CD4-positive, alpha-beta T cell treated with Interleukin-12 subunit alpha and Interleukin-12 subunit beta, for 1 hour (primary cell): ENCODE measurements at places on chromosomes 2 and 18.

- DNase-seq, result no peak
Observed at GRCh38 chr2:46847185-46847710, 68.4 kb downstream of the MCFD2 start.

DNA sequence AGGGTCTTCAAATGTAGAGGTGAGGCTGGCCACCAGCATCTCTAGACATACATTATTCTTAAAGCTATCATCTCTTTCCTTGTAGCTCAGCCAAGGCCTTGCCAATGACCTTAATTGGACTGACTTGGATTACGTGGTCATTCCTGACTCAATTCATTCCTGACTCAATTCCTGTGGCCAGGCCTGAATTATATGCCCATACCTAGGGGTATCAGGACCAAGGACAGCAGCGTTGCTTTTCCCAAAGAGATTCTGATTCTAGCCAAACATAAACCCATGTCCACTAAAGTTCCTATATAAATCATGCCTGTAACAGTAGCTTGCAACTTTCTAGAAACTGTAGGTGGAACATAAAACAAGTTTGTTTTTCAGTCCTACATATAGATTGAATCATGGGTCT lies 231.7 kb downstream of the ARL6IP6 start:
- DNase-seq, result no peak

- no peak for DNase-seq
Observed at GRCh38 chr18:31996007-31996406, 22.6 kb upstream of the RNF125 start.

DNA sequence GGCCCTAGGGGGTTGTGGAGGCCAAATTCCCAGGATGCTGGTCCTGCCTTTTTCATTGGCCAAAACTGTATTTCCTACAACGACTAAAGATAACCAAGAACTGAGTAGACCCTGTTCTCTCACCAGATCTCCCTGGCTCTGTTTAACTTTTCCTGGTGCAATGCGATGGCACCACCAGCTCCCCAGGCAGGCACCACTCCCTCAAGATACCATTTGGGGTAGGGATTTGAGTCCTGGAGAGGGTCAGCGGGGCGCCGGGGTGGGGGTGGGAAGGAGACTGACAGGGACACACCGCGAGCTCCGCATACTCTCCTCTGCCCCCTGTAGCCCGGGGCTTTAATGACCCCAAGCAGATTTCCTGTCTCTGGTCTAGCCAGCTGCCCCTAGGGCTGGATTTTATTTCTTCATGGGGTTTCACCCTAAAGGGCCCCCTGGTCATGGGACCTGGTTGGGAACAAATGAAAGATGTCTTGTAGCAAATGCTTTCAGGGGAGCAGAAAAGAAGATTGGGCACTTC lies 7.3 kb downstream of the SIX2 start:
- DNase-seq, result no peak

DNA sequence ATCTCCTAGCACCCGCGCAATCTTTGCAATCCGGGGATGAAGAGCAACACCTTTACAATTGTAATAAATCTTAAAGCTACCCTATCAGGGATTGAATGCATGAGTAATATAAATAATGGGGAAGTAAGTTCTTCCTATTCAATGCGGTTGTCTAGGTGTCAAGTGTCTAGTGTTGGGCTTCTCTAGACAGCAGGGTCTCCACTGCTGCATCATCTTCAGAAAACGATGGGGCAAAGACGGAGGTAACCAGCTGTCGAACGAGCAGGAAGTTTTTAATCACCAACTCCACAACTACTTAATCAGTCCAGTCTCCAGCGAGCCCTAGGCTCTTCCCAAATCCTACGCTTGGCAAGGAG lies 573 bp downstream of the STAM2 start:
- no peak for DNase-seq

- no peak for DNase-seq
Observed at GRCh38 chr2:217299590-217299989, 439.7 kb upstream of the TNP1 start.

GRCh38 chr18:43994381-43994780 lies 686.3 kb upstream of the SETBP1 start:
- DNase-seq, result no peak

DNA sequence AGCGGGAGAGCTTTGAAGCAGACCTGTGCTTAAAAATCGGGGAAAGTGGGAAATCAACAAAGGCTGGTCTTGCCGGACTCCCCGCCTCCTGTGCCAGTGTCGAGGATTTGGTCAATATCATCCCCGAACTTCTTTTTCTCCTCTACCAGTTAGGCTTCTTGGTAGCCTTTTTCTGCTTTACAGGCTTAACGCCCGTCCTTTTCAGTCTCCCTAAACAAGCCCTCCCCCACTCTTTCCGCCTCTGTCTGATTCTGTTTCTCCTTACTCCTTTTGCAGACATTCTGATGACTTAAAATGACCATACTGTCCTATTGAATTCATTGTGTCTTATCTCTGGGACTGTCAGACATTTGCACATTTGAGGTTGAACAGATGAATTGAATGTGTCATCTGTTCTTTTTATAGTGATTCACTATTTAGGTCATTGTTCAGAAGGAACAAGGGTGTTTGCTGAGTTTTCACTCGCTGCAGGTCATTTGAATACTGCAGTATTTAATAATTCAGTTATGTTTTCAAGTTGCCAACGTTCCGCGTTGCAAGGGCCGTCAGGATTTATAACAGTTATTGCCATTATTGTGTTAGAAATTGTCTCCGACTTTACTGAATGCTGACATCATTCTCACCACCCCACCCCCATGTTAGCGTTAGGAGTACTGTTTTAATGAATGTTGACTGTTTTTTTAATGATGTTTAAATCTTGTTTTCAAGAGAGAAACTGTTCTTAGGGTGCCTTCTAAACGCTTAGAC lies 1.1 kb downstream of the ITGAV start:
- DNase-seq, result peak; percentile 24

- DNase-seq, result no peak
Observed at GRCh38 chr2:238294046-238294392, 5.6 kb upstream of the PER2 start.

GRCh38 chr2:195594919-195595694 lies 61.9 kb upstream of the SLC39A10 start:
- DNase-seq, result no peak

DNA sequence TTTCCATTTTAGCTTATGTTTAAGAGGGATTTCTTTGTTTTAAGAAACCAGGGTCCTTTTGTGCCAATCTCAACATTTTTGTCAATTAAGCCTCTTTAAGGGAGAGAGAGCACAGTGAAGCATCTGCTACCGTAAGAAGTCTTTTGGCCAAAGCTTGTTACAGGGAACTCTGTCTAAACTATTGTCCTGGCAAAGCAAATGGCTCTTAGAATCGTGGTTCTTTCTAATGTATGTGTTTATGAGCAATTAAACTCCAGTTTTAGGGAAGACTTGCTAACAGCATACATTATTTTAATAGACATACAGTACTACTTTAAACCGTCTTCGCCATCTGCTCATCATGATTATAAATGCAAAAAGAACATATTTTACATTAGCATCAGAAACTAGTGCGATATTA lies 202.1 kb downstream of the CDCA7 start:
- no peak for DNase-seq

DNA sequence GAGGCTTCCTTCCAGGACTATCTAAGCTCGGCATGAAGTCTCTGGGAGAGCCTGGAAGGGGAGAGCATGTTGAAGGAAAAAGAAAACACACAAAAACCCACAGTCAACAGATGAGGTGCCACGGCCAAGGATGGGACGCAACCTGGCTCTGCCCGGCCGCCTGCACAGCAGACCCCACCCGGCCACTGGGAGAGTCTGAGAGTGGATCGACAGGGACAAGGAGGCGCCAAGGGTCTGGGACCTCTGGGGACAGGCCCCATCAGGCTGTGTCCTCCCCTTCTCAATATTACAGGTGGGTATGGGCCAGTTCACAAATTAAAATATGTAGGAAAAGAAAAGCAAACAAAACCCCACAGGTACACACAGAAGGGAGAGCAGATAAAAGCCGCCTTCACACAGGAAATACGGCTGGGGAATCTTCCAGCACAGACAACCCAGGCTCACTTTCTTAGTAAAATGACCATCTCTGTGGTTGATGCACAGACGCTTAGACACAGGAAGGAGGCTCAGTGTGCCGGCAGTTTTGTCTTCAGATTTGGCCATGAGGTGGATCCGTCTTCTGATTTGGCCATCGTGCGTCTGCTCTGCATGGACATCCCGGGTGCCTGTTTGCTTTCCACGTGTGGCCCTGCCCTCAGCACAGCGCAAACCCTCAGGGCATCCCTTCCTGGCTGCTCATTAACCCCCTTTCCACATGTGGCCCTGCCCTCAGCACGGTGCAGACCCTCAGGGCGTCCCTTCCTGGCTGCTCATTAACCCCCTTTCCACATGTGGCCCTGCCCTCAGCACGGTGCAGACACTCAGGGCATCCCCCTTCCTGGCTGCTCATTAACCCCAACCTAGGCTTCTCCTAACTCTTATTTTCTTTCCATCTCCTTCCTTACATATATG lies 138.4 kb downstream of the EIPR1 start:
- peak; percentile 10 for DNase-seq

GRCh38 chr2:207041279-207041678 lies 102.0 kb downstream of the CPO start:
- DNase-seq, result no peak

DNA sequence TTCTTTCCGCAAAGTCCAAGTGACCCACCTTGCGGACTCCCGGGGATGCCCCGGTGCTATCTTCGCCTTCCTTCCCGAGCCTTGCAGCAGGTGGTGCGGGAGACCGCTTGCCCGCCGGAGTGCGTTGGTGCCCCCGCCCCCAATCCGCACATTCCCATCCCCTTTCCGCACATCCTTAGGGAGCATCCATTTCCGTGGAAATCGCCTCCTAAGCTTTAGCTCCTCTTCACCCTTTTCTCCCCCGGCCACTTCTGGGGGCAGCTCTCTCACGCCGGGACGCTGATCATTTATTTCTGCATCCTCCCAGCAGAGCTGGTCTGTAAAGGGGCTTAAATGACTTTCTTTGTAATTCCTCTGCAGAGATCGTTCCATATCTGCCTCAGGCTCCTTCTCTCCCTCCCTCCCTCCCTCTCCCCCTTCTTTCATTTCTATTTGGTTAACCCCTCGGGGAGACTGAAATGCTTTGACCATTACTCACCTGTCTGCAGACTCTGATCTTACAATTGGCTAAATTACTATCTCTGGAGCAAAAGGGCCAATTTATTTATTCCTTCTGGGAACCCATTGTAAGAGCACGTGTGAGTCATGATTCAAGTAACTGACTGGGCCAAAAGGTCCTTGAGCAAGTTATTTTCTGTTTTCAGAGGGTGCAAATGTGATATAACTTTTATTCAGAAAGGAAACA lies 1.3 kb upstream of the LYPD1 start:
- no peak for DNase-seq

DNA sequence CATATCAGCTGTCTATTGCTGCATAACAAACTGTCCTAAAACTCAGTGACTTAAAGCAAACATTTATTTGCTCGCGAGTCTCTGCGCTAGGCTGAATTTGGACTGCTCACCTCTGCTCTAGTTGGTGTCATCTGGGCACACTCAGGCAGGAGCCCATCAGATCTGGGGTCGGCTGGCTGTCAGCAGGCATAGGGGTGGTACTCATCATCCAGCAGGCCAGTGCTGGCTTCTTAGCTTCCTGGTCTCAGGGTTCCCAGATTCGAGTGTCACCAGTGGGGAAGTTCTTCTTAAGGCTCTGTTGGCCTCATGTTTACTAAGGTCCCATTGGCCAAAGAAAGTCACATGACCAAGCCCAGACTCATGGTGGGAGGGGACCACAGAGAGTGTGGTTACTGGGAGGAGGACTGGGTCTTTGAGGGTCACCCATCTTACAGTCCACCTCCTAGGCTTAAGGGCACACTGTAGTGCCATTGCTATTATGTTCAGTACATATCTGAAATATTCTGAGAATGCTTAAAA lies 71.6 kb upstream of the ATG16L1 start:
- DNase-seq, result peak; percentile 11
